ENCODE measurements at places on chromosomes 2 and 18.

- DNase-seq: no peak
These were observed 79.2 kb upstream of the PXDN start for GRCh38 chr2:1823187-1824169.

DNA sequence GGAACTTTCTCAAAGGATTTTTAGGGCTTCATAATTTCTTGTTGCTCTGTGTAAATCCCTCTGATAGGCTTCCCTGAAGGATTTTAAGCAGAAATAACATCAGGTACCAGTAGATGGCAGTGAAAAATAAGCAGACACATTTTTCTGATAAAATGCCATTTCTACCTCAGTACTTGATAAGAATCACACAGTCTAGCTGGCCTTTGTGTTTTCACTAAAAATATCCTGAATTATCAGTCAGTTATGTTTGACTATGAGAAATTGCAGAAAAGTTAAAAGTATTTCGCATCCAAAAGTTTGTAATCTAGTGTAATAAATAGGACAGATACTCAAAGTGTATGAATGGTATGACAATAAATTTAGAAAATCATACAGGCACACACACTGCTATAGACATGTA is 68.7 kb downstream of the DNAJC10 start:
- no peak for DNase-seq

DNA sequence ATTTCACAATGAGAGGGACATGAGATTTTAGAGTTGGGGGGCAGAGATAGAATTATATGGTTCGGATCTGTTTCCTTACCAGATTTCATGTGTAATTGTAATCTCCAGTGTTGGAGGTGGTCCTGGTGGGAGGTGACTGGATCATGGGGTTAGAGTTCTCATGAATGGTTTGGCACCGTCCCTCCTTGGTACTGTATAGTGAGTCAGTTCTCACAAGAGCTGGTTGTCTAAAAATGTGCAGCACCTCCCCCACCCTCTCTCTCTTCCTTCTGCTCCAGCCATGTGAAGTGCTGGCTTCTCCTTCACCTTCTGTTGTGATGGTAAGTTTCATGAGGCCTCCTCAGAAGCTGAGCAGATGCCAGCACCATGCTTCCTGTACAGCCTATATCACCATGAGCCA is 138.1 kb downstream of the SCG2 start:
- no peak for DNase-seq

DNA sequence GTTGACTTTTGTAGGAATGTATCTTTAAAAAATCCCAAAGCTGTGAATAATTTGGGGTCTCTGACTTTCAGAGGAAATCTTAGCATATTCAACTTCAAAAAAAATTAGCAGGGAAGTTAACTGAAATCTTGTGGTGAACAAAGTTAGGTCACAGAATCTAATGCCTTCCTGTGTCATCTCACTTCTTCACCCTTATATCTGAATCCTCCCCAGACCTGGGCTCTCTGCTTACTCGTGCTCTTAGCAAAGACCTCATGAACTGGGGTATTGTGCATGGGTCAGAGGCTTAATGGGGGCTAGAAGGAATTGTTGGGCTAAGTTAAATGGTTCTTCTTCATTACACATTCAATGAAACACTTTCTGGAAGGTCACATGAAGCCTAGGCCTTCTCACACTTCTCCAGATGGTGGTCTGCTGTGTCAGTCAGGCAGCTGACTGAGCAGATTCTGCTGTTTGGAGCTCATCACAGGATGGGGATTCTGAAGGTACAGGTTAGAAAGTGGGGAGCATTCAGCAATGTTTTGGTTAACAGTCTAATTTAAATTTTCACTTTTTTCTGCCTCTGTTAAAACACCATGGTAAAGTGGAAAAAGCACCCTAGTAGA is 131.3 kb downstream of the SUCLG1 start:
- DNase-seq: no peak

DNA sequence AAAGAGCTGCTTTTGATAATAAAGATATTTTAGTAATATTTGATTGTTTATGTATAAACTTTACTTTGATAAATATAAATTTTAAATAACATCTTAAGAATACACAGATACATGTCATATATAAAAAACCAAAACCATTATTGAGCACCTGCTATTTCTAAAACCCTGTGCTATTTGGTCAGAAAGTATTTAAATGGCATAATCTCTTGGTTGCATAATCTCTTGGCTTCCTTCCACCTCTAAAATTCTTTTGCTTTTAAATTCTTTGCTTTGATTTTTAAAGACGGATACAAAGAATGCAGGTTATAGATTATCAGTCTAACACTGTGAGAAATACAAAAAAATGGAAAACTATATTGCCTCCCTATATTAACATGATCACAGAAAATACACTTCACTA is 36.9 kb downstream of the ACMSD start:
- no peak for DNase-seq

DNA sequence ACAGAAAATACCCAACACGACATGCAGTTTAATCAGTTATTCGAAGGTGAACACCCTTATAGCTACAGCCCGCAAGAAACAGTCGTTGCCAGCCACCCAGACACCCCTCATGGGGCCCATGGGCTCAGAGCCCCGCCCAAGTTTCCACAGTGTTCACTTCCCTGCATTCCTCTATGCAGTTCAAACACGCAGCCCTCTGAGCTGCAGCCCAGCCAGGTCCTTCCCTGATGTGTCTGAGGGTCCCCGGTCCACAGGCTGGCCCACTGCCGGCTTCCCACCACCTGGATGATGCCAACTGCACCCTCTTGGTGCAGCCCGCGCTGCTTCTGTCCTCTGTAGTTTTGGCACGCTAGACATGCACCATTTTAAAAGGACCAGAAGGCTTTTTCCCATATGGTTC is 87.4 kb downstream of the ZNF516 start:
- DNase-seq: no peak

- no peak for DNase-seq
These were observed 33.7 kb upstream of the FAM98A start for GRCh38 chr2:33632831-33633230.

Measured in NCI-H187 (cell line).